ENCODE measurements at places on chromosomes 1 and 21.

GRCh38 chr1:201215531-201216357, 25.1 kb downstream of the IGFN1 start:
- DNase-seq, result no peak

- peak; percentile 62 for DNase-seq
Observed at GRCh38 chr1:11337580-11338073, 64.6 kb downstream of the UBIAD1 start.

DNA sequence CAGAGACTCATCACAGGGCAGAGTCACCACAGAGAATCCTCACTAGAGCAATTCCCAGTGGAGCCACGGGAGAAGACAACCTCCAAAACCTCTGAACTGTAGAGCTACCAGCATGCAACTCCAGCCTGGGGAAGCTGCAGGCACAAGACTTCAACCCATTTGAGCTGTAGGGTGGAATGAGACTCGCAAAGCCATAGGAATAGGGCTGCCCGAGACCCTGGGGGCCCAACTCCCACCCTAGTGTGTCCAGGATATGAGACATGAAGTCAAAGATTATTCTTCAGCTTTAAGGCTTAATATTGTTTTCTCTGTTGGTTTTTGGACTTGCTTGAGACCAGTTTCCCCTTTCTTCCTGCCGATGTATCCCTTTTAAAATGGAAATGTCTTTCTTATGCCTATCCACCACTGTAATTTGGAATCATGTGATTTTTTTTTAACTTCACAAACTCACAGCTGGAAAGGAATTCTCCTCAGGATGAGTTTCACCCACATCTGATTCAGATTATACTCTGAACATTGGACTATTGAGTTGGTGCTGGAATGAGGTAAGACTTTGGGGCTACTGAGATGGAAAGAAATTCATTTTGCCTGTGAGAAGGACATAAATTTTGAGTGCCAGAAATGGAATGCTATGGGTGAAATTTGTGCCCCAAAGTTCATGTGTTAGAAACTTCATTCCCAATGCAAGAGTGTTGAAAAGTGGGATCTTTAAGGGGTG, 59.6 kb upstream of the ST6GALNAC5 start:
- no peak for DNase-seq

DNA sequence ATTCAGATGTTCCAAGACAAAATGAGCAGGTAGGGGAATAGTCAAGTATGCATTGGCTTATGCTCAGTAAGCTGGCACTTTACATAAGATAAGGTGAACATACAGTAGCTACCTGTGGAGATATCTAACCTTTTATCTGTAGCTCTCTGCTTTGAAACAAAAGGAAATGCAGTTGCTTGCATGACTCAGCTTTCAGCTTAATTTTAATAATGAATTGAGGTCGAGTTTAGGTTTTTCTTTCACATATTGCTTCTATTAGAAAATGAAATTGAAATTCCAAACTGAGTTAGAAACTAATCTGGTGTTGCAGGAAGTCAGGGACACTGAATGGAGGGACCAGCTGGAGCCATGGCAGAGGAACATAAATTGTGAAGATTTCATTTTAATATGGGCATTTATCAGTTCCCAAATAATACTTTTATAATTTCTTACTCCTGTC, 8.3 kb downstream of the FRRS1 start:
- no peak for DNase-seq

GRCh38 chr1:181318022-181318857, 165.1 kb upstream of the CACNA1E start:
- DNase-seq, result no peak

- peak; percentile 6 for DNase-seq
Observed at GRCh38 chr1:30684881-30685795, 38.2 kb downstream of the MATN1 start.

- DNase-seq, result no peak
Observed at GRCh38 chr1:178587975-178588374, 75.1 kb downstream of the TEX35 start.

GRCh38 chr21:40291560-40291959, 424.3 kb downstream of the PCP4 start:
- DNase-seq, result no peak

DNA sequence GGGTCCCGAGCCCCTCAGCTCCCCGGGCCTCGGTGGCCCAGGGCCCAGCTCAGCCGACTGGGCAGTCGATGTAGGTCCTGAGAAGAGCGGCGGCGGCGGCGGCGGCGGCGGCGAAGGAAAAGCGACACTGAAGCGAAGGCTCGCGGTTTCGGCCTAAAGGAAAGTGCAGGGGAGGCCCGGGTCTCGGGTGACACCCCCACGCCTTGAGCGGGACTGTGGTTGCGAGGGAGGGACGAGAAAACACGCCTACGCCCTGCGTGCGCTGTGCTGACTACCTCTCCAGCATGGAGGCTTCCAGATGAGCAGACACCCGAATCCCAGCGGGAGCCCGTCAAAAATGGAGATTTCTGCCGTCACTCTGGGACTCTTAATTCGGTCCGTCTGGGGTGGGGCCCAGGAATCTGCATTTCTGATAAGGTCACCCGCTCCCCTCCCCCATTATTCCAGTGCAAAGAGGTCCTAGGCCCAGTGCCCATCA, 31.2 kb downstream of the DNTTIP2 start:
- peak; percentile 71 for DNase-seq

- DNase-seq, result peak; percentile 38
Observed at GRCh38 chr1:154943649-154944400, 7.3 kb upstream of the PMVK start.

DNA sequence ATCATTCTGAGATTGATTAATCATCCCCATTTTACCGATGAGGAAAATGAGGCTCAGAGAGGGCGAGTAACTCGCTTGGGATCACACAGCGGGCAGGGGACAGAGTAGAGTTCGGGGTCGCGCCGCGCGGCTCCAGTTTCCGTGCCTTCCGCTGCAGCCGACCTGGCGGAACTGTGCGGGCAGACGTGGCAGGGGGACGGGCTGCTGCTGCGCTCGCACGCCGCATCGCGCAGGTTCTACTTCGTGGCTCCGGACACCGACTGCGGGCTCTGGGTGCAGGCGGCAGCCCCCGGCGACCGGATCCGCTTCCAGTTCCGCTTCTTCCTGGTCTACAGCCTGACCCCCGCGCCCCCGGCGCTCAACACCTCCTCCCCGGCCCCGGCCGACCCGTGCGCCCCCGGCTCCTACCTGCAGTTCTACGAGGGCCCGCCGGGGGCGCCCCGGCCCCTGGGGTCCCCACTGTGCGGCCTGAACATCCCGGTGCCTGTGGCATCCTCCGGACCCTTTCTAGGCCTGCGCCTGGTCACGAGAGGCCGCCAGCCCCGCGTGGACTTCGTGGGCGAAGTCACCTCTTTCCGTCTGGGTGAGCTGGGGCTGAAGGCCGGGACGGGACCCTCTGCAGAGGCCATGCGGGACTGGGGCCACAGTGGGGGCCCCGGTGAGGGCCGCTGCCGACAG, 2.3 kb downstream of the LDLRAD2 start:
- no peak for DNase-seq

- DNase-seq, result no peak
Observed at GRCh38 chr21:46314441-46315020, 9.1 kb downstream of the C21orf58 start.
